ENCODE measurements at places on chromosomes 4 and X.

DNA sequence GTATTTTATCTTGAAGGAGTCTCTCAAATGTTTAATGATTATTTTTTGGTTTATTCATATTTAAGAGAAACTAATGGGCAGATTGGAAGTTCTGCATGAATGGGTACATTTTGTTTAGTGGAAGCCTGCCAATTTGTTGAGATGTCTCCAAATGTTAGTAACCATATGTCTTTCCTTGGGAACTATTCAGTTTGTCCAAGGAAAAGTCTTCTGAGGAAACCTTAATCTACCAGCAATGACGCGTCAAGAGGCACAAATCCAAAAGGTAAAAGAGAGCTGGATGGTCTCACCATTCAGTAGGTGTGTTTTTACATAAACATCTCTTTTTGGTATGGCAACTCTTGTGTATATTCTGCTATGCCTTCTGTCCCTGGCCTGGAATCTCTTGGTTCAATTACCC, 37.4 kb upstream of the NDST3 start:
- DNase-seq: no peak

- peak; percentile 51 for DNase-seq
These were observed at the start of gene NSG1 for GRCh38 chr4:4386736-4387392. Gene NSG1 (plus strand): TSS chr4:4387102. CDS start chr4:4387630, 528 bp downstream.

DNA sequence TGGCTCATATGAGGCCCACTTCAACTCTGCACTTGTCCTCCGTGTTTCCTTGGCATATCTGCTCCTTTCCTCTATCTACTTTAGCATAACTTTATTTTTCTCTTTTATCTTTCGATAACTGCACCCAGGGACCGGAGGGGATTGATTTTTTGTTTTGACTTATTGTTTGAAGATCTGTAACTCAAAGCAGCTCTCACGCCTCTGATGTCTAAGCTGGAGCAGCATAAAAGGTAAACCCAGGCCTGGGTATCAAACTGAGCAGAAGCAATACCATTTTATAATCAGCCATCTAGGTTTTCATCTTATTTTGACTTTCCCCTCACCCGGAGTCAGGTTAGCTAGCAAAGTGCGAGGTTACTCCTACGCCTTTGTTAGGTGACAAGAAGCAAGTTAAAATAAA, 28.4 kb downstream of the LEF1 start:
- no peak for DNase-seq

- no peak for DNase-seq
These were observed 23.2 kb upstream of the SOD3 start for GRCh38 chr4:24772061-24772705.

DNA sequence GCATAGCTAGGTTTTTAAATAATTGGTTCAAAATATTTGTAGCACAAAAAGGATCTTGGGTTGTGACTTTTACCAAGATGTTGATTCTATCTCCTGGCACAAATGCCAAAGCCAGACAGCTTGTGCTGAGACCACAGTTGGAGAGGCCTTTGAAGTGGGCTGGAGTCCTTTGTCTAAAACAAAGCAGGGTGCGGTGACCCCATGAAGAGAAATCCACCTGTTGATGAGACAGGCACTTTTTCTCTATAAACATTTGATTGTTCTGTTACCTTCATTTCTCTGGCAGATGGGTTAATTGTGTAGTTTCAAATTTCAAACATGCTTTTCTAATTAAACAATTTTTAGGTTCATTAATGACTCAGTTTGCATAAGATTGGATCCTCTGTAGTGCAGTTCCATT, 56.7 kb downstream of the STOX2 start:
- DNase-seq: no peak

DNA sequence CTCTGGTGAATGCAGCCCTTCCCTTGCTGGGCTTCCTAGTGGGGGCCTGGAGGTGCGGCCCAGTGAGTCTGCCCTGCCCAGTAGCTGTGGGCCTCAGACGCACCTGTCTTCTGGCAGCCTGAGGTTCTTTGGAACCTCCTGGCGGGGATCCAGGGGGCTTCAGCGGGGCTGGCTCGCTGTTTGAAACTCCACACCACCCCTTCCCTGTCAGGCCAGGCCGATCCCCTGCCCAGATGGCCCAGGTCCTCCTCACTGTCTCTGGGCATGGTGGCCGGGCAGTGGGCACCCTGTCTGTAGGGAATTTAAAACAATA, 10.7 kb upstream of the NKX1-1 start:
- no peak for DNase-seq

- no peak for DNase-seq
These were observed 16.2 kb upstream of the RAP2C start for GRCh38 chrX:132235488-132235887.

GRCh38 chr4:72352711-72353110, 216.3 kb downstream of the ADAMTS3 start:
- no peak for DNase-seq

DNA sequence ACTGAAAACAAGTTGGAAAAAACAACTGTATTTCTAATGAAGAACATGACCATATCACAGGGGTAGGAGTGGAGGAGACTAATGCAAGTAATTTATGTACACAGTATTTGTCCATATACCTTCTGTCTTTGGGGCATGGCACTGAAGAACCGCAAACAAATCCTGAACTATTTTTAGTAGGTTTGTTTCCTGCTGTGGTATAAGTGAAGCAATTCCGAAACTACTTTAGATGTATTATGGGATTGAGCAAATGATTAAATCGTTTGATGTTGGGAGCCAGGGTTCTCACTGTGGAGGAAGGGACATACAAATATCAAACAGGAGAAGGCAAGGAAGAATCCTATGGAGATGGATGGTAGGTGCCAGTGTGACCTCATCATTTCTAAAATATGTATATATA, 18.9 kb upstream of the SH3KBP1 start:
- DNase-seq: no peak

GRCh38 chr4:44145868-44146267, 302.7 kb downstream of the KCTD8 start:
- DNase-seq: no peak

DNA sequence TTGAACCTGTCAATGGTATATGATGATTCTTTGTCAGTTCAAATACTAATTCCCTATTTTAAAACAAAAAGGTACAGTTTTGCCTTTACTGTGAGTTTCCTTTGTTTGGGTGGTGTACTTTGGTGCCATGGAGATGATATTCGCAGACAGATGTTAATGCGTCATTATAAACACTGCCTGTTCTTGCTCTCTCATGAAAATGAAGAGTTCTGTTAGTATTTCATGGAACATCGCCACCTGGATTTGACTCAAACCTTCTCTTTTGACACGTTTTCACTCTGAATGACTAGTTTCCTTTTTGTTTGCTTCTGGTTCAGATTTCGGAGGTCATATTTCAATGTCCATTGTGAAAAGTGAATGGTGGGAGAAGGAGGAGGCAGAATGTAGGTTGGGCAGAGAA, 6.9 kb upstream of the CTSO start:
- no peak for DNase-seq

DNA sequence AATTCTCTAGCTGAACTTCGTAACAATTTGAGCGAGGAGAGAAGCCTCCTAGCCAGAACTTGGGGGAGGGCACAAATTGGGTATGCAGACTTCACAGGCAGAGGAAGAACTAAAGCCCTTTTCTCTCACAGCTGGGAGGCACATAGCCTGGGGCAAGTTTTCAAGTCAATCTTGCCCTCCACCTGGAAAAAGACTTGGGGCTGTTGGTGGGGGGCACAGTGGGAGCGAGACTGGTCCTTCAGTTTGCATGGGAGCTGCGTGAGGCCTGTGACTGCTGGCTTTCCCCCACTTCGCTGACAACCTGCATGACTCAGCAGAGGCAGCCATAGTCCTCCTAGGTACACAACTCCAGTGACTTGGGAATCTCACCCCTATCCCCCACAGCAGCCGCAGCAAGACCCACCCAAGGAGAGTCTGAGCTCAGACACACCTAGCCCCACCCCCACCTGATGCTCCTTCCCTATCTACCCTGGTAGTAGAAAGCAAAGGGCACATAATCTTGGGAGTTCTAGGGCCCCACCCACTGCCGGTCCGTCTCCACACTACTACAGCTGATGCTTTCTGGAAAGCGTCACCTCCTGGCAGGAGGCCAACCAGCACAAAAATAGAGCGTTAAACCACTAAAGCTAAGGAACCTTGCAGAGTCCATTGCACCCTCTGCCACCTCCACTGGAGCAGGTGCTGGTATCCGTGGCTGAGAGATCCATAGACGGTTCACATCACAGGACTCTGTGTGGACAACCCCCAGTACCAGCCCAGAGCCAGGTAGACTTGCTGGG, 160.8 kb downstream of the CBLL2 start:
- DNase-seq: no peak

DNA sequence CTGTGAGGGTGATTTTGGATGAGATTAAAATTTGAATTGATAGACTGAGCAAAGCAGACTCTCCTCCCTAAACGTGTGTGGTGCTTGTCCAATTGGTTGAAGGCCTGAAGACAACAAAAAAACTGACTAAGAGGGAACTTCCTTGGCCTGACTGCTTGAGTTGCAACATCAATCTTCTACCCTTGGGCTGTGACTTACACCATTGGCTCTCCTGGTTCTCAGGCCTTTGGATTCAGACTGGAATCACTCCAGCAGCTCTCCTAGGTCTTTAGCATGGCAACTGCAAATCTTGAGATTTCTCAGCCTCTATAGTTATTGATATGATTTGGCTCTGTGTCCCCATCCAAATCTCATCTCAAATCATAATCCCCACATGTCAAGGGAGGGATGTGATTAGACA, 49.7 kb upstream of the IGFBP7 start:
- DNase-seq: no peak

GRCh38 chr4:183035256-183035655, 63.8 kb upstream of the WWC2 start:
- no peak for DNase-seq

- DNase-seq: no peak
These were observed 170.0 kb downstream of the SMIM20 start for GRCh38 chr4:26083987-26084386.

- no peak for DNase-seq
These were observed 297.4 kb downstream of the ANKRD50 start for GRCh38 chr4:124415146-124415545.

DNA sequence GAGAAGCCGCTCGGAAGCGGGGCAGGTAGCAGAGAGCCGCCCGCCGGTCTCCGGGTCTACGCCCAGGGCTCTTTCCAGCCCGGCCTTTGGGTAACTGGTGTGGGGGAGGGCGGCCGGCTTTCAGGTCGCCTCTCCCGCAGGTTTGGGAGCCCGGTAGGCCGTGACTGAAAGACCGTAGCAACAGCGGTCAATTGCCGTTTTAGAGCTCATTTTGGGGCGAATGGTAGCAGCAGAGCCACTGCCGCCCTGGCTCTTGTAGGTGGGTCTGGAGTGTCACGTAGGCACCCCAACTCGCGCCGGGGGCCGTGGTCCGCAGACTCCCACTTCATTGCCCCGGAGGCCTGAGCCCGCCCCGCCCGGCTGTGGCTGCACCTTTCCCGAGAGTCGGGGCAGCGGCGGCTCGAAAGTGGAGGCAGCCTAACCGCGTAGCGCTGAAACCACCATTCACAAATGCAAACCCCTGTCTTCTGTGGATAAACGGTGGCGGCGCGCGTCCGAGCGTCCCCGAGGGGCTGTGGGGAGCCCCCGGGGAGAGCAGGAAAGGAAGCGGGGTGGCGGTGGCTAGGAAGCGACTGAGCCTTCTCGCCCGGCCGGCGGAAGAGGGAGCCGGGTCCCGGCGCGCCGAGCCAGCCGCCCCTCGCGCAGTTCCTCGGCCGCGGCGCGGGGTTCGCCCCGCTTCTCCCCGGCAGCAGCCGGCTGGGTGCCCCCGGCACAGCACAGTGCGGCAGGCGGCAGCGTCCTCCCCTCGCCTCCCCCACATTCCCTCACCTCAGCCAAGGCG, 2185.1 kb upstream of the TENM3 start:
- no peak for DNase-seq

GRCh38 chr4:88893961-88894360, 163.0 kb downstream of the FAM13A start:
- no peak for DNase-seq

DNA sequence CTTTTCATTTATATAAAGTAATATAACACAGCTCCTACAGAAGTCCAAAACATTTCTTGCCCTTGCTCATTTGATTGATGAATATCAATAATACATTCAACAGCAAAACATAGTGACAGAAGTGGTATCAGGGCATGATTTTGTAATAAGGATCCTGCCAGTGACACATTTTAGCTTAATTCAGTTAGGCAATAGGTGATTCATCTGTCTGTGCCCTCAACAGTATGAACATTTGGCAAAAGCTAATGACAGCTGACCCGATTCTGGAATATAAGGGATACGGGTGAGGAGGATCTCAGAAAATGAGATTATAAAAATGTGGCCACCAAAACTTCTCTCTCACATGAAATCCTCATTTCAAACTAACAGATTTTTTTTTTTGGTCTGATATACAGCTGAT, 294.0 kb downstream of the CAMK2D start:
- no peak for DNase-seq

GRCh38 chrX:12579311-12579710, 211.9 kb upstream of the PRPS2 start:
- DNase-seq: no peak

DNA sequence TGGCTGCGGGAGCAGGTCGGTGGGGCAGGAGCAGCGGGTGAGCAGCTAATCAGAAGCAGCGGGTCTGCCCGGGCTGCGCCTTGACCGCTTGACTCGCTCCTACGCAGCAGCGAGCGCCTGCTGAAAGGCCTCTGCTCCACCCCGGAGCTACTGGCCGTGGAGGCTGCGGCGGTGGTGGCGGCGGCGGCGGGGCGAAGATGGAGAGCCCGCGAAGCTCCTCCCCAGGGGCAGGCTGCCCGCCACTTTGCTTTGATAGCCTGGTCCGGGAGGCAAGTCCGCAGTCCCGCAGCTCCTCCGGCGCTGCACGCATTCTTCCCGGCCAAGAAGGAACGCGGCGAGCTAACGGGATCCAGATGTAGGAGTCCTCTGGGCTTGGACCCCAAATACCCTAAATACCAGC, 36.7 kb downstream of the PJA1 start:
- DNase-seq: no peak

- no peak for DNase-seq
These were observed 213.3 kb downstream of the ANKRD50 start for GRCh38 chr4:124499261-124499660.

DNA sequence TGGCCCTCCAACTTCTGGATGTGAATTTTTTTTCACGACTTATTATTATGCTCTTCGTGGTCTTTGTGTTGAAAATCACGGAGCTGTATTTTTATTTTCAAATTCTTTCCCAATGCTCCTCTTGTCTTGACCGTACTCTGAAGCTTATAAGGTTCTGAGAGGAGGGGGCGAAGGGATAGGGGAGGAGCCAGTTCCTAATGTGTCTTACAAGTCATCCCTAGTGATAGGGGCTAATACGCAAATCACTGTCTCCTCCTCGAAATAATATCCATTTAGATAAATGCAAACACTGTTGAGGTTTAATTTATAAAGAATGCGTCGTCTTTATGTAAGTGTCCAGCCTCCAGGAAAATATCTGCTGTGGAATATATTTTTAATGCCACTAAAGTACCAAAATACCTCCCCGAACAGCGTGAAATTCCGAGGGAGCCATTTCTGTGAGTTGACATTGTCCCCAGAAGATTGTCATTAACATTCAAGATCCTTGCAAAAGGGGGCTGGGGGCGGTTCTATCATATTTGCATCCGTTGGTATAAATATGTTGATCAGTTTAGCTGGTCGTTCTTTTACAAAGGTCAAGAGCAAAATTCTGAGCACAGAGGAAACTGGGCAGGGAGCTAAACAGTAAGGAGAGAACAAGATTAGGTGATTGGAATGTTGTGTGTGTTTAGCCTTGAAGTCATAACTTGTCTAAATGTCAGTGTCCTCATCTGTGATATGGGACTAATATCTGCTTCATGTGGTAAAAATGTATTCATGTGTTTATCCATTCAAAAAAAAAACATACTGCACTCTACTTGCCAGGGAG, 3.7 kb upstream of the FAT1 start:
- no peak for DNase-seq
